ENCODE measurements at places on chromosomes 4 and X. TPM values are rescaled to one million over a fixed set of nuclear protein-coding genes. Genes with fewer than 3 reads are reported as not detected.

HTN1 gene
- total RNA-seq: not detected

DNA sequence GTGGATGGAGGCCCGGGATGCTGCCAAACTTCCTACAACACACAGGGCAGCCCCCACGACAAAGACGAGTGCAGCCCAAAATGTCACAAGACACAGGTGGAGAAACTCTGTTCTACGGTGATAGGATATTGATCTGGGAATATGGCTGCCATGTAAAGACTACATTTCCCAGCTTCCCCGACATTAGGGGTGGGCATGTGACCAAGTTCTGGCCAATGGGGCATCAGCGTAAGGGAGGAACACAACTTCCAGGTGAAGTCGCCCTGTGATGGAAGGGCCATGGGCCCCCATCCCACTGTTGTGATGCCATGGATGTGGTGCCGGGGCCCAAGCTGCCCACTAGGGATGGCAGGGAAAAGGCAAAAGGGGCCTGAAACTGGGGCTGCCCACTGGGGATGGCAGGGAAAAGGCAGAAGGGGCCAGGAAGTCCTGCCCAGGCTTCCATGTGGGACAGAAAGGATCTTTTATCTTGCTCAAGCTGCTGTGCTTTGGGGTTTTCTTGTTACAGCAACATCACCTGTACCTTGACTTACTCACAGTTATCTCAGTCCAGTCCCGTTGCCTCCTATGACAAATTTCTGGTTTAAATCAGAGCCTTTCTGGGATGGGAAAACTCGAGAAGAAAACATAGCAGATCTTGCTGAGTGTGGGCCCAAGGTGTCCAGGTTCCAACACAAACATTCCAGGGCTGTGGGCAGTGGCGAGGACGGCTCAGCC lies 9.7 kb upstream of the ADRA2C start:
- no peak for DNase-seq

GRCh38 chr4:8694651-8695151 lies 102.1 kb downstream of the CPZ start:
- DNase-seq: no peak

GRCh38 chr4:57055886-57056285 lies 54.3 kb downstream of the IGFBP7 start:
- no peak for DNase-seq

All from hematopoietic multipotent progenitor cell (in vitro differentiated cells).